H7 (cell line): ENCODE measurements at places on chromosomes 6 and 20. TPM values are rescaled to one million over a fixed set of nuclear protein-coding genes. Genes with fewer than 3 reads are reported as not detected.

GRCh38 chr6:130932921-130933320, 105.7 kb downstream of the SMLR1 start:
- DNase-seq = no peak

GRCh38 chr6:77440206-77440976, 22.9 kb downstream of the HTR1B start:
- DNase-seq = no peak

The FUCA2 gene
- total RNA-seq = 52.6 and 54.0 TPM in 2 replicates

GRCh38 chr6:145814035-145814500, 527 bp downstream of the FBXO30 start:
- no peak for DNase-seq

GRCh38 chr20:49938173-49939163, 2.3 kb downstream of the RNF114 start:
- DNase-seq = no peak

DNA sequence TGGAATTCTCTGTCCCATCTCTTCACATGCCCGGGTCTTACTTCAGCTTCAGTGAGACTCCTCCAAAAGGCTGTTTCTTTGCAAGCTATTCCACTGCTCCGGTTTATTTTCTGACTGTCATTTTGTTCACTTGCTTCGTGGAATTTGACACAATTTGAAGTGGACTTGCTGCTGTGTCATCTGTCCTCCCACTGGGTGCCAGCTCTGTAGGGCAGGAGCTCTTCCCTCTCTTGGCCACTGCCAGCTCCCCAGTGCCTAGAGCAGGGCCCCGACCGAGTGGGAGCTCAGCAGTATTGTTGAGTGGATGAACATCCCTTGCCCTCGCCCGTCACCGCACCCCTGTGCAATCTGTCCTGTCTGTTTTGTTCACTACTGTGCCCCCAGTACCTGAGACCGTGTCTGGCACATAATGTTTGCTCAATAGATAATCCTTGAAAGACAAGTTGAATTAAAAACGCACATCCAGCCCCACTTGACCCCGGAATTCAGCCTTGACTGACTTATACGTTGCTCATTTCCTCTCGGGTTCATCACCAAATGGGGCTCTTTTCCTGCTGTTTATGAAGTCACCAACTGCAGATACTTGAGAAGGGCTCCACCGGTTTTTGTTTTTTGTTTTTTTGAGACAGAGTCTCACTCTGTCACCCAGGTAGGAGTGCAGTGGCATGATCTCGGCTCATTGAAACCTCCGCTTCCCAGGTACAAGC, 170.3 kb upstream of the KCNG1 start:
- DNase-seq = no peak

DNA sequence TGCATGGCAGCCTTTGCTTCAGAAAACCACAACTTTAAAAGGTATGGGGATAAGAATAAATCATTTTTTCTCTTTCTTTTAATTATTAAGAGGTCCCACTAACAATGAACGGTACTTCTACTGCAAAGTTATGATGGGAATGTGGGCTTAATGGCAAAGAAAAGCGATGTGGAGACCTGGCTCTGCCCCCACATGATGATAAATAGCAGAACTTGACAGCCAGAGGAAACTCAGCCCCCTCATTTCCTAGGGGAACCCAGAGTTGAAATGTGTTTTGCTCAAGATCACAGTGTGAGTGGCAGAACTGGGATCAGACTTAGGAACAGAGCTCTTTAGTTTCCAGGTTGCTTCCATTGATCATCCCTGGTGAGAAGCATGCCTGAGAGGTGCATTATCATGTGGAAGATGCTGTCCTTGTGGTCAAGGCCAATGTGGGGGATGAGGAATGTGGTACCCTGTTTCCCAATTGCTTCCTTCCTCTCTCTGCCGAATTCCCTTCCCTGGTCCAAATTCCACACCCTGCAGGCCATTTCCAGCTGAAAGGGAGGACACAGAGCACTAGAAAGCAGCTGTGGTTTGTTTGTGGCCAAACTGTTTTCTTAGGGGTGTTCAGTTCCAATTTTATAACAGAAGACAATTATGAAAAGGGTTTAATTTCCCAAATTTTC, 66.0 kb downstream of the BACH2 start:
- DNase-seq = peak; percentile 15

The RBM24 gene
- 2.3 and 3.3 TPM in 2 replicates for total RNA-seq

- no peak for DNase-seq
Observed at GRCh38 chr6:4670824-4671409, 105.3 kb upstream of the CDYL start.

DNA sequence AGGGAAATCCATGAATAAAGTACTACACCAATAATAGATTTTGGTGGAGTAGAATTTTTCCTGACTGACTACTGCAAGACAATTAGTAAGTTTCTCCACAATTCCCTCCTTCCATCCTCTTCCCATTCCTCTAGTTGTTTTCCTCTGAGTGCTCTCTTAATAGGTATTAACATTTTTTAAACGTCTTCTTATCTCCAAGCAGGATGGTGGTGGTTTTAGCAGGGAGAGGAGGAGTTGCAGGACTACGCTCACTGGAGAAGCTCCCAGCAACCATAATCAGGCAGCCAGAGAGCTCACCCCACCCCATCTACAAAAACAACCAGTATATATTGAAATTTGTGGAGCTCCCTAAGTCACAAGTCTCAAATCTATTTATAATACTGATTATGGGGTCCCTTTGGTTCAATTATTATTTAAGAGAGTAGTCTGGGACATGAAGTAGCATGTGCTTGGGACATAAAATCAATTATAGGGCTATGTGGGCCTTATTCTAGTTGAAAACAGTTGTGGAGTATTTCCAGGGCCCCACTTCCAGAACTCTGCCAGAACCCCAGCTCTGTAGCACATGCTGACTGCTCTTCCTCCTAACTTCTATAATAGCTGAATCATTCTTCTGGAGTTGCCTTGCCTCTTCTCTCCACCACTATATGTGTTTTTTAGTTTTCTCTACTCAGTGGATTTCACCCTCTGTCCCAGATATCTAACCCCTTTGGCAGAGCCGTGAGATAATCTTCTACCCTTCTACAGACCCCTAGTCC, 49.8 kb downstream of the MYB start:
- no peak for DNase-seq

GRCh38 chr6:6798448-6798860, 209.9 kb downstream of the LY86 start:
- no peak for DNase-seq

DNA sequence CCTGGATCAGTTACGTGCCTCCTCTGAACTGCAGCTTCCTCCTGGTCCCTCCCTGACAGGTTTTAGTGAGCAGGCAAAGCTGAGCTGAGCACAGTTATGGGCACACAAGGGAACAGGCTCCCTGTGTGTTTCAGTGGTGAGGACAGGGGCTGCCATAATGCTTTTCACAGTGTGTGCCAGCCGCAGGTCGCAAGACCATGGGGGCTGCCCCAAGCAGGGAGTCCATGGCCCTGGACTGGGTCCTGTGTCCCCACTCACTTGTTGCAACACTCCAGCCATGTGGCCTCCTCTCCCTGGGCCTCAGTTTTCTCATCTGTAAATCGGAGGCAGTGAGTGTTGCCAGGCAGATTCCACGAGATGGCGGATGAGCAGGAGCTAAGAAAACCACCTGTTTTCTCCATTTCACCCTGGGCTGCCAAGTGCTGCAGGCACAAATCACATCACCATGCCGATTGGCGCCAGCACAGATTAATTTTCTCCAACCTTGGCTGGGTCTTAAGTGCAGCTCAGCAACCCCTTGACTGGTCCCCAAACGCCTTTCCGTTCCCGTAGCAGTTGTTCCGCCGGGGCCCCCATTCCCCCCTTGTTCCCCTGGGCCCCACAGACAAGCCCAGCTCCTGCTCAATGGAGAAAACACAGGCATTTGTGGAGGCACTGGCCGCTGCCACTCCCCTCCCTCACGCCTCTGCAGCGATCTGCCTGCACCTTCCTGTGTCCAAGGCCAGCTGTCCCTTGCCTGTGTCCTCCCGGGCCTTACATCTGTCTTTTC, 57.1 kb upstream of the NNAT start:
- DNase-seq = no peak

DNA sequence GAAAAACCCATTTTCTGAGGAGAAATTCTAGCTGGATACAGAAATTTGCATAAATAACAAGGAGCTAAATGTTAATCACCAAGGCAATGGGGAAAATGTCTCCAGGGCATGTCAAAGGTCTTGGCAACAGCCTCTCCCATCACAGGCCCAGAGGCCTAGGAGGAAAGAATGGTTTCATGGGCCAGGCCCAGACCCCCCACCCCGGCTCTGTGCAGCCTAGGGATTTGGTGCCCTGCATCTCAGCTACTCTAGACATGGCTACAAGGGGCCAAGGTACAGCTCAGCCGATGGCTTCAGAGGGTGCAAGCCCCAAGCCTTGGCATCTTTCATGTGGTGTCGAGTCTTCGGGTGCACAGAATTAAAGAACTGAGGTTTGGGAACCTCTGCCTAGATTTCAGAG, 321.2 kb upstream of the ID4 start:
- no peak for DNase-seq

The EDN3 gene
- not detected in 2 replicates for total RNA-seq

The PRDM13 gene
- 0.14 TPM in 1 of 2 replicates, not detected in the other for total RNA-seq

The EYS gene
- total RNA-seq = 0.04 and 0.10 TPM in 2 replicates

GRCh38 chr6:391559-392440, at the start of gene IRF4:
Gene IRF4 (plus strand): TSS chr6:391752. CDS start chr6:393153, 1,401 bp downstream.
- DNase-seq = peak; percentile 93

The SYTL3 gene
- 0.74 and 1.2 TPM in 2 replicates for total RNA-seq

DNA sequence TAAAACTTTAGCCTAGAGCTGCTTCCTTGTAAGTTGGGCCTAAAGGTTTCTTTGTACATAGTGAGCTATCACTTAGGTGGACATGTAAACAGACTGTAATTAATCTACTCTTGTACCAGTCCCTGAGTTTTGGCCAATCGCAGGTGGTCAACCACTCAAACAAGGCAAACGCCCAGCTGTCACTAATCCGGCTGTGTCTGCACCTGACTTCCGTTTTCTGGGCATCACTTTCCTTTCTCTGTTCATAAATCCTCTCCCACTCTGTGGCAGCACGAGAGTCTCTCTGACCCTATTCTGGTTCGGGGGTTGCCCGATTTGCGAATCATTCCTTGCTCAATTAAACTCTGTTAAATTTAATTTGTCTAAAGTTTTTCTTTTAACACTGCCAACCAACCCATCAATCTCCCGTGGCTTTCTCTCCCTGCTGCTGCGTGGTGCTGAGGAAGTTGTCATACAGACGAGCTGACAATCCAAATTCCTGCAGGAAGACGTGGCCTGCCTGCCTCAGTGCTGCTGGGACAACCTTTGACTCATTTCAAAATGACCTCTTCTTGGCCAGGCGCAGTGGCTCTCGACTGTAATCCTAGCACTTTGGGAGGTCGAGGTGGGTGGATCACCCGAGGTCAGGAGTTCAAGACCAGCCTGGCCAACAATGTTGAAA, 206.3 kb downstream of the QKI start:
- DNase-seq = no peak

GRCh38 chr6:44131892-44132291, 4.5 kb downstream of the TMEM63B start:
- peak; percentile 63 for DNase-seq

DNA sequence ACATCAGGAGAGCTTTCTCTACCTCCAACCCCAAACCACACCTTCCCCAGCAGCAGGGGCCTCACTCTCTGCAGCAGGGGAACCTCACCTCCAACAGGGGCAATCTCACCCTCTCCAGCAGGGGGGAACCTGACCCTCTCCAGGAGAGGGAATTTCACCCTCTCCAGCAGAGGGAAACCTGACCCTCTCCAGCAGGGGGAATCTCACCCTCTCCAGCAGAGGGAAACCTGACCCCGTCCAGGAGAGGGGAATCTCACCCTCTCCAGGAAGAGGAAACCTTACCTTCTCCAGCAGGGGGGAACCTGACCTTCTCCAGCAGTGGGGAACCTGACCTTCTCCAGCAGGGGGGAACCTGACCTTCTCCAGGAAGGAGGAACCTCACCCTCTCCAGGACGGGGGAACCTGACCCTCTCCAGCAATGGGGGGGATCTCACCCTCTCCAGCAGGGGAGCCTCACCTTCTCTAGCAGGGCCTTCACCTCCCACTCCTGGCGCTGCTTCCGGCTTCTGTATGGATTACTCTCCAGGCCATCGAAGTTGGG, 3.1 kb downstream of the B3GALT4 start:
- peak; percentile 85 for DNase-seq

- DNase-seq = no peak
Observed at GRCh38 chr6:11356404-11357155, 124.1 kb upstream of the NEDD9 start.

The VSX1 gene
- total RNA-seq = not detected in 2 replicates

DNA sequence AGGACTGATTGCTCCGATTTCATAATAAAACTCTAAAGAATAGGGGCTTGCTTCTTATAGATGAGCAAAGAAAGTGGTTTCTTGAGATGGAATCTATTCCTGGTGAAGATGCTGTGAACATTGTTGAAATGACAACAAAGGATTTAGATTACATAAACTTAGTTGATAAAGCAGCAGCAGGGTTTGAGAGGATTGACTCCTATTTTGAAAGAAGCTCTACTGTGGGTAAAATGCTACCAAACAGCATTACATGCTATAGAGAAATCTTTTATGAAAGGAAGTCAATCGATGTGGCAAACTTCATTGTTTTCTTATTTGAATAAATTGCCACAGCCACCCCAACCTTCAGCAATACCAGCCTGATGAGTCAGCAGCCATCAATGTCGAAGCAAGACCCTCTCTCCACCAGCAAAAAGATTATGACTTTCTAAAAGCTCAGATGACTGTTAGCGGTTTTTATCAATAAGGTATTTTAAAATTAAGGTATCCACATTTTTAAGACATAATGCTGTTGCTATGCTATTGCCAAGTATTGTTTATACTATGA, 12.7 kb upstream of the MTRF1L start:
- DNase-seq = no peak

DNA sequence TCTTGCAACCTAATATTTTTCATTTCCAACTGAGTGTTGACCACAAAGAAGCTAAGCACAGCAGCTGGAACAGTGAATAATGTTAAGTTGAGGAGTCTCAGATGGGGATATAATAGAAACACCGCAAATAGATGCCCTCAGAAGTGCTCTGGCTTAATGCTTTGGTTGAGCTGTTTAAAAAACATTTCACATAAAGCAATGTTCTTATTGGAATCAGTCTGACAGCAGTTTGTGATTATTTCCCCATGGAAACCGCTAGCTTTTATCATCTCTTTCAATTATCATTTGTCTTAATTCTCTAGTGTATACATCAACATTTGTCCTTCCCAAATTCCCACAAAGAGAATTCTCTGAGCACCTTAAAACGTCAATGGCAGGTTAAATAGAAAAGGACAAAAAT, 30.8 kb downstream of the METTL24 start:
- no peak for DNase-seq

DNA sequence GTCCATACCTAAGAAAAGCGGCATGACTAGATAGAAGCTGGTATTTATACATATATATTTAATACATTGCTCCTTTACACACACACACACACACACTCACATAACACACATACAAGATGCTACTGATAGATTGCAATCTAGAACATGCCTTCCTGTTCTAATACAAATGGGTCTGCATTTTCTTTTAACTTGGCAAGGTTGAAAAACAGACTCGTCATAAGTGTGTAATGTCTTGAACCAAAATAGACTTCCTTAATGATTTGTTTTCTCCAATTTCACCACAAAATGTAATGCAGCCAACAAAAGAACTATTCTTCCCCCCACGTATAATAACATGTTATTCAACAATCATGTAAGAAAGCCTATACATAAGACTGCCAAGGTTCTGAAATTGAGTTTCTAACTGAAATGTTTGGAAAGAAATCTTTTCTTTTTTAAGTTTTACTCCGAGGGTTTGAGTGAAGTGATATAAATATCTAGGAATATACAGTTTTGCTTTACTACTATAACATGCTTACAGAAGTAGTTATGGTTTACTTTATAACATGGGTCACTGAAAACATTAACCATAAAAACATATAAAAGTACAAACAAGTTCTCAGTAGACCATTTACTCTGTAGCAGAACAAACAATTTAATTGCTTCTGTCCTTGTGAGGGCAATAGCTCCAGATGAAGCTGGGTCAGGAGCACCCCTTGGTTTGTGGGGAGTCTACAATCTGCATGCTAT, 207.5 kb downstream of the FOXC1 start:
- DNase-seq = no peak
